ENCODE measurements at places on chromosomes 6 and 20.

- DNase-seq = no peak
These were observed 4.9 kb downstream of the BMP6 start for GRCh38 chr6:7730784-7731227.

DNA sequence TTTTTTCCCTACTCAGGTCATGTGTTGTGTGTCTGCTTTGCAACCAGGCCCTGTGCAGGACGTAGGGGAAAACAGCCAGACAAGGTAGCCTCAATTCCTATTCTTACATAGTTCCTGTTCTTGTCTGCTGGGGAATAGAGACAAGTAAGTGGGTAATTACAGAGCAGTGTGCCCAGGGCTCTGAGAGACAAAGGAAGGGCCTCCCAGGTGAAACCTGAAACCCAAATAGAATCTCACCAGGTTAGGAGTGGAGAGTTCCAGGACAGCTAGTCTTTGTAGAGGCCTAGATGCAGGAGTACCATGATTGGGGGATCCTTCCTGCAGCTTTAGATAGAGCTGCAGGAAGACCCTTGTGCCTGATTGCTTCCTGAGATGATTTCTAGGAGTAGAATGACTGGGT lies 48.4 kb downstream of the DHX35 start:
- no peak for DNase-seq

DNA sequence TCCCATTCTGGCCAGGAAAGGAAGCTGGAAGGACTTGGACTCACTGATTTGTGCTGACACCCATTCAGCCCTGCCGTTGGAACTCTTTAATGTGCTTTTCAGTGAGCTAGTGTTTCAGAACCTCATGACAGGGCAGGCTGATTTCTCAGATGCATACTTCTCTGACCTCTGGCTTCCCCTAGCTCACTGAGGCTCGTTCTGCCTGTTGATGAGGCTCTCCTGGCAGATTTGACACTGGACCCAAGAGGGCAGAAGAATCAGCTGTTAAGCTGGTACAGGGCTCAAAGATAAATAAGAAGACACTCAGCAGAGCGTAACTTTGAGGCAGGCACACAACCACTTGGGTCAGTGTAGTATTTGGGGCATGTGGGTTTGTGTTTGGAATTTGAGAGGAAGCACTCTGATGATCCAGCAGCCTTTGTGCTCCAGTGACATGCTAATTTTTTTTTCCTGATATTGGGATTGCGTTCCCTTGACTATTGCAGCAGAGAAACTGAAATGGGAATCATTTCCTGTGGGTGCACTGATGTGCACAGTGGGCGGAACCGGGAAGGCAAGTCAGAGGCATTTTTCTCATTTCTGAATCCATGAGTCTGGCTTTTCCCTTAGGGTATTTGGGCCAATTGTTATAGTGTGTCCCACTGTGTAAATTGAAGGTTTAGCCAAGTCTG lies 80.2 kb downstream of the CARMIL1 start:
- DNase-seq = peak; percentile 46

DNA sequence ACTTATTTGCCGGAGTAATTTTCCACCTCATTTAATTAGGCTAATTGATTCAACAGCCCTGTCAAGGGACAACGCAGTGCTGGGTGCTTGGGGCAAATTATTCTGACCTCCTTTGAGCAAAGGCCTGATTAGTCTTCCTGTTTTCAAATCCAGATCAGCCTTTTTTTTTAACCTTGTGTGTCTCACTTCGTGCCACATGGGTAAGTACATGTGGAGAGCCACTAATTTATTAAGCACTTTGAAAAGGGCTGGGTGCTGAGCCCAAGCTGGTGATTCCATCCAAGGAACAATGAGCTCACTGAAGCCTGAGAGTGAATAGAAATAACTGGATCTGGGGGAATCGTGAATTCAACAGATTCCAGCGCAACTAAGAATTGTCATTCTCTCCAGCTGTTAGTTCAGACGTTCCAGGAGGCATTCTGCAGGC lies 229.3 kb downstream of the CLIC5 start:
- peak; percentile 66 for DNase-seq

DNA sequence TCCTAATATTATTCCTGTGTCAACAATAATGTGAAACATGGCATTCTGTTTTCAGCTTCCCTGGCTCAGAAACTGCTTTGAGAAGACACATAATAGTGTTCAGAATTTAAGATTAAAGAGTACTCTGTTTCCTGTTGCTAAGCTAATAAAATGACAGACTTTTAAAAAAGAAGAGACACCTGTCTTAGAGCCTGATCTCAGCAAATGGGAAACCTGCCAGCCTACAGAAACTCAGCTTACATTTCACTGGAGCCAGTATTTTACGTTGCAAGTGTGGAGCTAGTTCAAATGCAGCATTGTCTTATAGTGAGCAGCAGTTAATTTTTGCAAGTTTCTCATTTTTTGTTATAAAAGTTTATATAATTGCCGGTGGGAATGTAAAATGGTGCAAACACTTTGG lies 28.8 kb downstream of the KIZ start:
- DNase-seq = no peak

DNA sequence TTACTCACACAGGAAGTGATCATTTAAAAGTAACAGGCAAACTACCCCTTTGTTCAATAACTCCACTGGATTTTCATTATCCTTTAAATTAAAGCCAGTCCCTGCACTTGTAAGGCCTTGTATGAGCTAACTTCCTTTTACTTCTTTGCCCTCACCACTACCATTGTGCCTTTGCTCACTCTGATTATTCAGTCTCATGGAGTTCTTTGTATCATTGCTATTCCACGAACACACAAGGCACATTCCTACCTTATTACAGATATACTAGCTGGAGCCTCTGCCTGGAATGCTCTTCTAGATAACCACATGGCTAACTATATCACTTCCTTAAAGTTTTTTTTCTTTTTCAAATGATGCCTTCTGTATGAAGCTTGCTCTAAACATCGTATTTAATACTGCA lies 748.6 kb upstream of the HS3ST5 start:
- no peak for DNase-seq

DNA sequence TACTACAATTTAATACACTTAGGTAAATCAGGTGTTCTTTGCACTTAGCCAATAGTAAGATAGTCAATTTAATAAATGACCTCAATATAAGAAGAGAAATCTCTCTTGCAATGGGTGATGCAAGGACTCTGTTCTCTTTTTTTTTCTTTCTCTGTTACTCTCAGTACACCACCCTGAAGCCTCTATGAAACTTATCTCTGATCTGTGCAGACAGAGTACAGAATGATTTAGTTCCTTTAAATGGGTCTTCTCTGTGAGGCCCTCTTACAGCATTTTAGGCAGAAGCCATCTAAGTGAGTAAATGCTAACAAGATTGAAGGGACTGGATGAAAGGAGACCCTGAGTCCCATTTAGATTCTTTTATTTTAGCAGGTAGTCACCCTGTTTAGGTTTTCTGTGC lies 312.8 kb downstream of the RFPL4B start:
- no peak for DNase-seq

- DNase-seq = no peak
These were observed 115.7 kb downstream of the UNC5CL start for GRCh38 chr6:40923326-40923725.

GRCh38 chr6:43786664-43787329 lies 16.8 kb downstream of the VEGFA start:
- DNase-seq = no peak

DNA sequence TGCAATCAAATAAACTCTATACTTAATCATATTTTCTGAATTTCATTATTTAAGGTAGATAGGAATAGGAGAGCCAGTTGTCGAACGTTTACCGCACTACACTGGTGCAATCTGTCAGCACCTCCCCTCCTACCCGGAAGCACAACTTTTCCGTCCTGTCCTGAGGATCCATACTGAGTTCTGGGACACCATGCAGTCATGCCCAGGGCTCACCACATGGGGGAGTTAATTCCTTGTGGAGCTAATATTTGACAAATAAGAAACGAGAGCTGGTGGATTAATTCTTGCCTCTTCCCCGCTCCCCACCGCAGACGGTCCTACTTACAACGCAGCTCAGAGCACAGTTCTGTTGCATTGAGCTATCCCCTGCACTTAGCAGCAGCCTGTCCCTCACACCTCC lies 107.7 kb upstream of the RALGAPA2 start:
- DNase-seq = no peak

DNA sequence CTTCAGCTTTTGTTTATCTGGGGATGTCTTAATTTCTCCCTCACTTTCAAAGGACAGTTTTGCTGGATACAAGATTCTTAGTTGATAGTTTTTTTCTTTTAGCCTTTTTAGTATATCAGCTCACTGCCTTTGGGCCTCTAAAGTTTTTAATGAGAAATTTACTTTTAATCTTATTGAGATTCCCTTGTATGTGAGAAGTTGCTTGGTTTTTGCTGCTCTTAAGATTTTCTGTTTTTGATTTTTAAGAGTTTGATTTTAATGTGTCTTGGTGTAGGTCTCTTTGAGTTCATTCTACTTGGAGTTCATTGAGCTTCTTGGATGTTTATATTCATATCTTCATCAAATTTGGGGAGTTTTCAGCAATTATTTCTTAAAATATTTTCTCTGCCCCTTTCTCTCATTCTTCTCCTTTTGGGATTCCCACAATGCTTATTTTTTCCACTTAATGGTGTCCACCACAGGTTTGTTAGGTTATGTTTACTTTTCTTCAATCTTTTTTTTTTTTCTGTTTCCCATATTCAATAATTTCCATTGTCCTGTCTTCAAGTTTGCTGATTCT lies 19.6 kb upstream of the TGM6 start:
- no peak for DNase-seq

- no peak for DNase-seq
These were observed 181.1 kb downstream of the BCKDHB start for GRCh38 chr6:80287607-80288006.

GRCh38 chr20:10793766-10794165 lies 120.0 kb upstream of the JAG1 start:
- DNase-seq = peak; percentile 38

- DNase-seq = no peak
These were observed 525 bp downstream of the MACROD2 start for GRCh38 chr20:13995841-13996240.

DNA sequence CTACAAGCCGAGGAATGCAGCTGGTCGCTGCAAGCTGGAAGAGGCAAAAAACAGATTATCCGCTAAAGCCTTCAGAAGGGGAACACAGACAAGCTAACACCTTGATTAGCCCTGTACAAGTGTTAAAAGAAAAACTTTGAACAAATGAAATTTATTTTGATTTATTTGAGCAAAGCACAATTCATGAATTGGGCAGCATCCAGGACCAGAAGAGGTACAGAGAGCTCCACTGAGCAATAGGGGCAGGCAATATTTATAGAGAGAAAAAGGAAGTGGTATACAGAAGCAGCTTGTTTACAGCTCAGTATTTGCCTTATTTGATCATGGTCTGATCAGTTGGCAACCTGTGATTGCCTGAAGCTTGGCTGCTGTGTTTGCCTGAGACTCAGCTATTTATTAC lies 17.6 kb downstream of the HLA-DOB start:
- DNase-seq = no peak

GRCh38 chr6:143747347-143747842 lies 69.6 kb downstream of the PHACTR2 start:
- no peak for DNase-seq

DNA sequence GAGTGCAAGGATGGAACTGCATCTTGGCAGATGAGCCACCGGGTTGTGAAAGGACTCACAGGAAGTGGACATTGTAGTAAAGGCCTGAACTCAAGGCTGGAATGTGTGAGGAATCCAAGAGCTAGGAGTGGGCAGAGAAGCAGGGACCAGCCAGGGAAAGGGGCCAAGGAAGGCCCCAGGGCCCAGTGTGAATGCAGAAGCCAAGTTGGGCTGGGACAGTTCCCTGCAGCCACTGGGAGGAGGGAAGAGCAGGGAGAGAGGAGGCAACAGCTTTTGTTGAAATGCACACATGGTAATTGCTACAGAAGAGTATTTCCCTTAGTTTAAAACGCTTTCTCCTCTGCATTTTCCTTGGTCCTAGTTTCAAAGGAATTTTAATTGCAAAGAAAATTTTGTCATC lies 34.6 kb downstream of the CDH22 start:
- no peak for DNase-seq

- DNase-seq = no peak
These were observed 42.6 kb downstream of the MAP1LC3A start for GRCh38 chr20:34600892-34601653.

DNA sequence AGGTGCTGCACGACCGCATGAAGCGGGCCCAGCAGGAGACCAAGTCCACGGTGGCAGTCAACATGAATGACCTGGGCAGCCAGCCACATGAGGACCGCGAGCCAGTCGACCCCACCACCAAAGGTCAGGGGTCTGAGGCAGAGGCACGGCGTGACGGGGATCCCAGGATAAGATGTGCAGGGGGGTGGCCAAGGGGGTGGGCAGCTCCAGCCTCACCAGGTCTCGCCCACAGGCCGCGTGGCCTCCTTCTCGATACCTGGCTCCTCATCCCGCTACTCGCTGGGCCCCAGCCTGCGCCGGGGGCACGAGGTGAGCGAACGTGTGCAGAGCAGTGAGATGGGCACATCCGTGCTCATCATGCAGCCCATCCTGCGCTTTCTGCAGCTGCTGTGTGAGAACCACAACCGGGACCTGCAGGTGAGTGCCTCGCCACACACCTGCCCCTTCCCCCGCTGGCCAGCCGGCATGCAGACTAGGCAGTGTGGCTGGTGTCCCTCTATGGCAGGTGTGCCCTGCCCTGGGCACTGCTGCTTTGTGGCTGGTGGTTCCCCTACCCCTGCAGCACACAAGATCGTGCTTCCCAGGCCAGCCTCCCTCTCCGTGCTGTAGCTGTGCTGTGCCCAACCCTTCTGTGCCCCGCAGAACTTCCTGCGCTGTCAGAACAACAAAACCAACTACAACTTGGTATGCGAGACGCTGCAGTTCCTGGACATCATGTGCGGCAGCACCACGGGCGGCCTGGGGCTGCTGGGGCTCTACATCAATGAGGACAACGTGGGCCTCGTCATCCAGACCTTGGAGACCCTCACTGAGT lies 25.9 kb downstream of the UQCC2 start:
- no peak for DNase-seq

DNA sequence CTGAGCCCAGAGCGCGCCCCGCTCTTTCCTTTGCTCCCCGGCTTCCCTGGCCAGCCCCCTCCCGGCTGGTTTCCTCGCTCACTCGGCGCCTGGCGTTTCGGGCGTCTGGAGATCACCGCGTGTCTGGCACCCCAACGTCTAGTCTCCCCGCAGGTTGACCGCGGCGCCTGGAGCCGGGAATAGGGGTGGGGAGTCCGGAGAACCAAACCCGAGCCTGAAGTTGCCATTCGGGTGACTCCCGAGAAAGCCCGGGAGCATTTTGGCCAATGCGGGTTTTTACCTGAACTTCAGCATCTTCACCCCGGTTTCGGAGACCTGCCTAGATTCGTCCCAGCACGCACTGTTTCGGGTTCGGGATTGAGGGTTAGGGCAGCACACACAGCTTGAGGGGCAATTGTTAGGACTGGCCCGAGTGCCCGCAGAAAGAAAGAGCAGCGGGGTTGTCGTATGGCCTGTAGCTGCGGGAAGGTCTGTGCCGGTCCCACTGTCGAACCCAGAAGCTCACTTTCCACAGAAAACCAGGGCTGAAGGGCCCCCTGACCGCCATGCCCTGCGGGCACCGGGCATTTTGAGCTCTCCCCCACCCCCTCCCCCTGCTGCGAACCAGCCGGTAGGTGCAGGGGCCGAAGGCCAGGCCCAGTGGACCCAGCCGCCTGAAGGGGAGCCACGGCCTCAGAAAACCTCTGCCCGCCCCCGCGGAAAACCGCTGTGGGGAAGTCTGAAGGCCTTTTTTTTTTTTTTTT lies 2.1 kb downstream of the FOXP4 start:
- DNase-seq = no peak

All from NCI-H2081 treated with DMSO at 0.1 percent for 48 hours (cell line).